ENCODE measurements at places on chromosomes 3 and 15.
A peak's percentile ranks its signal among the peaks of the same experiment; 100 is the strongest.

- peak; percentile 47 for DNase-seq
These were observed 35.7 kb downstream of the MGA start for GRCh38 chr15:41695750-41696436.

DNA sequence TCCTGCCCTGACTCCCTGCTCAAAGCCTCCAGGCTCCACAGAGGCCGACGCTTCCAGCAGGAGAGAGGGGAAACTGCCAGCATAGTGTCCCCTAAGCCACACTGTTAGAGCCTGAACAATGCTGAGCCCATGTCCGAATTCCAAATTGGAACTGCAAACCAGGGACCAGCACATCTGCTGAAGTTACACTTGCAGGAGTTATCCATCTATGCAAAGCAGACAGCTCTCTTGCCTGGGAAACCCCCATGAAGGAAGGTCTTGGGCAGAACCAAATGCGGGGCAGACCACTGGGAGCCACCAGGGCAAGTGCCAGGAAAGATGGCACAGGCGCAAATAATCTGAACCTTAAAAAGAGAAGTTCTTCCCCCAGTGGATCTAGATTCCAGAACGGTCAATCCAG is 625 bp downstream of the LRRC15 start:
- DNase-seq = no peak

DNA sequence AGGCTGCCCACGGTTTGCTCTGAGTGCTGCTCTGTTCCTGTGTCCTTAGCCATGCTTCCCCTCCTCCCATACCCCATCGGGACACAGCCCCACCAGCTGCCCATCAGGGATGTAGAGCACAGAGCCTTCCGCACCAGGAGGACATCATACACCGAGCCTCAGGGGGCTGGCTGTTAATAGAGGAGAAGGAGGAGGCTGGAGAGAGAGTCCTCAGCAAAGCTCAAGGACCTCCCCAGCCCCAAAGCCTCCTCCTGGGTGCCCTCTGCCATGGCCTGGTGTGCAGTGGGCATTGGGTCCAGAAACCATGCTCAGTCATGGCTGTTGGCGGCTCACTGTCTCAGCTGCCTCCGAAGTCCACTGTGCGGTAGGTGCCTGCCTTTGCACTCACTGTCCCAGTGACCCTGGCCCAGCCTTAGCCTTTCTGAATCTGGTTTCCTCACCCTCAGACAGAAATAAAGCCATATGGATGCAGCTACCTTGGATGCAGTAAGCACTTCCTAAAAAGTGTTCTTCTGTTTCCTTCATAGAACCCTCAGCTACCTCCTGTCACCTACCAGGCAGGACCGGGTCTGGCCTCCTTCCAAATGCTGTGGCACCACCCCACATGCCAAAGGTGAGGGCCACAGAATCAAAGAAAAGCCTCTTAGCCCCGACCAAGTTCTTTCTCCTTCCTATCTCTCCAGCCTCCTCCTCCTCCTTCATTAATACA is 53.9 kb downstream of the ACAD9 start:
- DNase-seq = no peak

GRCh38 chr15:60400944-60401343 is 3.2 kb upstream of the ANXA2 start:
- DNase-seq = peak; percentile 66

- no peak for DNase-seq
These were observed 2.2 kb upstream of the MUSTN1 start for GRCh38 chr3:52836986-52837385.

GRCh38 chr3:72461787-72462186 is 386.5 kb downstream of the SHQ1 start:
- DNase-seq = no peak

- DNase-seq = no peak
These were observed 106.2 kb upstream of the MCTP2 start for GRCh38 chr15:94125156-94125555.

DNA sequence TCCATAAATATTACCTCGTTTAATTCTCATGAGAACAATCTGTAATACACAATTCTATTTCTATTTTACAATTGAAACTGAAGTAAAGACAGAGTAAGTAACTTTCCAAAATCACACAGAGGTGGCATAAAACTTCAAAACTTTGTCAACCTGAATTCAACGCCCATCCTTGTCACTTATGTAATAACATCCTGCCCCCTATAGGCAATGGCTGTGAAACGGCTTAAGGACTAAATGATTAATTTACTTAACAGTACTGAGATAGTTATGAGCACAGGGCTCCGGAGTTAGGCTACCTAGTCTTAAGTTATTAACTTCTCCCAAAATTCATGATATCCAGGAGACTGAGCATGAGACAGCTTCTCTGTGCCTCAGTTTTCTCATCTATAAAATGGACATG is 293.1 kb upstream of the CHRM5 start:
- peak; percentile 54 for DNase-seq

DNA sequence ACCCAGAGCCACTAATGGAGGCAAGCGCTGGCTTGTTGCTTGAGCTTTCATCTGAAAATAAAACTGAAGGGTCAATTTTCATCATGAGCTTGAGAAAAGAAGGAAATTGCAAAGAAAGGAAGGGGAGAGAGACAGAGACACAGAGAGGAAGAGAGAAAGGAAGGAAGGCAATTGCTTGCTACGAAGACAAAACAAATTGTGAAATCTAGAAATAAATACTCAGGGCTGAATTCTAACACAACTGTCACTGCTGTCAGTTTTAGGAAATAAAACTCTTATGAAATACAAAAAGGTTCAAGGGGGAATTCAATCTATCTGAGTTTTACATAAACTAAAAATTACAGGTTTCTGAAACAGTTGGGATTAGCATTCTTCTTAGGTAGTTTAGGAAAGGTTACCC is 36.7 kb downstream of the FOXP1 start:
- no peak for DNase-seq

GRCh38 chr3:182220013-182220412 is 508.3 kb downstream of the SOX2 start:
- DNase-seq = no peak

DNA sequence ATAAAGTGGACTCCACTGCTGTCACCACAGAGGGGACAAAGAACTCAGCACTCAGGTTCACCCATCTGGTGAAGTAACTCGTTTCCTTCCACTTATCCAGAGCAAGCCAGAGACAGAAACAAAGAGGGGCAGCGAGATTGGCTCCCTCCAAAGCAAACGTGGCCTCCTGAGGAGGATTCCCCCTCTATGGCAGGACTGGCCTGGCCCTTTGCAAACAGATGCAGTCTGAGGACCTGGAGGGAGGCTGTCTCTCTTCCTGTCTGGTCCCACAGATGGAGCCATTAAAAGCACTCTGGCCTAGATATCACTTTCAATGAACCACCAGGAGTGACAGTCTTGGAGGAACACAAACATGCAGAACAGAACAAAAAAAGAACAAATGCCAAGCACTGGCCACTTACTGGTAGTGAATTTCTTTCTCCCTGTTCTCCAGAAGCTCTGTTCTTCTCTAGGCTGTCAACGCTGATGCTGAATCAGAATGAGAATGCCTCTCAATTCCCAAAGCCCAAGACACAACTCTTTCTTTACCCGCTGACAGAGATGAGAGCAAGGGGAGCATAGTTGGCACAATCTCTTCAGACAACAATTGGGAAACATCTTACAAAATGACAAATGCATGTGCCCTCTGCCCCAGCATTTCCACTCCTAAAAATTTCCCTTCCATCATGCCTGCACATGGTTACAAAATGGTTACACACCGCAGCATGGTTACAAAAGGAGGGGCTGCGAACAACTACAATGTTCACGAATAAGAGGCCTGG is 14.3 kb downstream of the KLHL25 start:
- no peak for DNase-seq

DNA sequence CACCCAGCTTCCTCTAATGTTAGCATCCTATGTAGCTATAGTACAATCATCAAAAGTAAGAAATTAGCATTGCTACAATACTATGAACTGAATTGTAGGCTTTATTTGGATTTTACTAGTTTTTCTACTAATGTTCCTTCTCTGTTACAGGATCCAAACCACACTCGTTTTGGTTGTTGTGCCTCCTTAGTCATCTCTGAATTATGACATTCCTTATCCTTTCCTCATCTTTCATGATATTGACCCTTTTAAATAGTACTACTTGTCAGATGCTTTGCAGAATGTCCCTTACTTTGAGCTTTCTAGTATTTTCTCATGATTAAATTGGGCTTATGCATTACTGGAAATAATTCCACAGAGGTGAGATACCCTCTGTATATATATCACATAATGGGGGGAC is 265.4 kb downstream of the VPS13C start:
- DNase-seq = no peak

DNA sequence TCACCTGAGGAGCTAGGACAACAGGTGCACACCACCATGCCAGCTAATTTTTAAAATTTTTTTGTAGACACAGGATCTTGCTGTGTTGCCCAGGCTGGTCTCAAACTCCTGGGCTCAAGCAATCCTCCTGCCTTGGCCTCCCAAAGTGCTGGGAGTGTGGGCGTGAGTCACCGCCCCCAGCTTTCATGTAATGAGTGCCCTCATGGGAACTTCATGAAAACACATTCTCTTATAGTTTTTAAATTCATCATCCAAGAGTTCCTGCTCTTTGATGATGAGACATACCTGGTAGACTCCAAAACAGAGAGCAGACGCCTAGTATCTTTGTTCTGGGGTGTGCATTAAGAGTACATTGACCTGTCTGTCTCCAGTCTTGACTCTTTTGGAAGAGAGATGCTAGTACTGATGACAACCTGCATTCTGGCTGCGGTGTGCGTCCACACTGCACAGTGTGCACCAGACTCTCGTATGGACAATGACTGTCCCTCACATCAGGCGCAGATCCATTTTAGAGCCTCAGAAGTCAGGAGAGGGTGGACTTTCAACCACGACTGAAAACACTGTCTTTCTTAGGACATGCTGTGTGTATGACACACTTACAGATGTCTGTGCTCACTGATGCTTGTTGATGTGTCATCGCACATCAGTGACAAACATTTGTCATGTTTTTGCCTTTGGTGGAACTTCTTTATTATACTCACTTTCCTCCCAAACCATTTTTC is 2.0 kb downstream of the NRROS start:
- no peak for DNase-seq

DNA sequence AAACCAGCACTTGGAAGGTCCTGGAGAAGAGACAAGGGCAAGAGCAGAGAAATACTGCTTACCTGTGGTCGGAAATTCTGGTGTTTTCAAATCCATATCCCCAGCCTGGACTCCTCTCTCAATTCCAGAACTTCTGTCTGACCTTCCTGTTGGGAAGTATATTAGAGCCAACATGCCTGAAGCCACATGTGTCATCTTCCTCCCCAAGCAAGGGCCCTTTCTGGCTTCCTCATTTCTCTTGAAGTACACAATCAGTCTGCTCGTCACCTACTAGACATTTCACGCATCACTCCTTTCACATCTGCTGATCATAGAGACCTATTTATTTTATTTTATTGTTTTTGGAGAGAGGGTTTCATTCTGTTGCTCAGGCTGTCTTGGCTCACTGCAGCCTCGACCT is 8.4 kb downstream of the PARP14 start:
- DNase-seq = no peak

DNA sequence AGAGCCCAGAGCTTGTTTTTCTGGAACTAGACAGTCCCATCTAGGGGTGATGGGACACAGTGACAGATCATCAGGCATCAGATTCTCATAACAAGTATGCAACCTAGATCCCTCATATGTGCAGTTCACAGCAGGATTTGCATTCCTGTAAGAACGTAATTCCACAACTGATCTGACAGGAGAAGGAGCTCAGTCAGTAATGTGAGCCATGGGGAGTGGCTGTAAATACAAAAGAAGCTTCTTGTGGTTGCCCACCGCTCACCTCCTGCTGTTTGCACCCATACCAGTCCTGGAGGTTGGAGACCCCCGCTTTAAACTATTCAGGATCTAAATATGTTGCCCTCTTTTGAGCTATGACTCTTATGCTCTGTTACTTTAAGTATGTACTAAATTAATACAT is 167.3 kb downstream of the ALCAM start:
- no peak for DNase-seq

DNA sequence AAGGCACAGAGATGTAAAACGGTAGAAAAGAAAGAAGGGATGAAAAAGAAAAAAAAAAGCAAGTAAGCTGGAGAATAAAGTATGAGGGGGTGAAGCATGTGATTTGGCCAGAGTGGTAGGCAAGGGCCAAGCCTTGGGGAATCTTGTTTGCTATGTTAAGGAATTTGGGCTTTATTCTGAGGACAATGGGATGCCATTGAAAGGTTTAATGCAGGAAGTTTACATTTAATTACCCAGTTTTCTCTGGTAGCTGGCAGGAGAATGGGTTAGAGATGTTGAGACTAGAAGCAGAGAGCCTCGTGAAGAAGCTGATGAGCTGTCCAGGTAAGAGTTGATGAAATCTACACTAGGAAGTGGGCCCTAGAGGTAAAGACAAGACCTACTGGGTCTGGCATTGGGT is 455.9 kb downstream of the PDCD6IP start:
- no peak for DNase-seq

GRCh38 chr15:27705056-27705455 is 394.1 kb downstream of the OCA2 start:
- no peak for DNase-seq

- no peak for DNase-seq
These were observed 34.4 kb upstream of the USP3 start for GRCh38 chr15:63469984-63470383.

- DNase-seq = no peak
These were observed 28.3 kb downstream of the MITF start for GRCh38 chr3:69767571-69767970.

DNA sequence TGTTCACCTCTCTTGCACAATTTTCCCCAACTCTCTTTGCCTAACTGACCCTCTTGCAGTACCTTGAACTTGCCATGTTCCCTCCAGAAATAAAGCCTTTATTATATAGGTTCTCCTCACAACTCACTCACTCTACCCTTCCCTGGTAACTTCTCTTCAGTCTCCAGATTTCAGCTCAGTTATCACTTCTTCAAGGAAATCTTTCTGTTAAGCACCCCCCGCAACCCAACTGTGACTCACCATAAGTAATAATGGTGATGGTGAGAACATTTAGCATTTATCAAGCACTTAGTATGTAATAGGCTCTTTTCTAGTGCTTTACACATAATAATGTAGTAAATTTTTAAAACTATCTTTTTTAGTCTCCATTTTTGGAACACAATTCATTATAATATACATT is 8.1 kb upstream of the OR5K1 start:
- DNase-seq = no peak

GRCh38 chr15:89630974-89631901 is 24.0 kb downstream of the KIF7 start:
- peak; percentile 44 for DNase-seq

DNA sequence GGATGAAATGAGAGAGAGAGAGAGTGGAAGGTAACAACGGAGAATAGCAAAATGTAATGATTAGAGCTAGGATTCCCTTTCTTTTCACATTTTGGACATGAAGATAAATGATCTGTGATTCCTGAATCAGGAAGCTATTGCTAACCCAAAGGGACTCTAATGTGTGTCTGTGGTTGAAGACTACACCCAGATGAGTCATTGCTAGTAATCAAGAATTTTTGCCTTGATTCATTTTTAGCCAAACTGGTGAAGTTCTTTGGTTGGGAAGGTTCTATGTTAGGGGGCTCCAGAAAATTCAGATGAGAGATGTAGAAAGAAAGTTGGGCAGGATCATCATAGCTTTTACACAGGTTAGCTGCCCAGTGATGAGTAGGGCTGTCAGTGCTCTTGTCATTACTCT is 116.4 kb downstream of the DUT start:
- DNase-seq = no peak

GRCh38 chr15:57496594-57496945 is 95.1 kb upstream of the MYZAP start:
- no peak for DNase-seq
